NCI-H2029 treated with DMSO at 0.1 percent for 48 hours (cell line): ENCODE measurements at places on chromosomes 4 and X.

DNA sequence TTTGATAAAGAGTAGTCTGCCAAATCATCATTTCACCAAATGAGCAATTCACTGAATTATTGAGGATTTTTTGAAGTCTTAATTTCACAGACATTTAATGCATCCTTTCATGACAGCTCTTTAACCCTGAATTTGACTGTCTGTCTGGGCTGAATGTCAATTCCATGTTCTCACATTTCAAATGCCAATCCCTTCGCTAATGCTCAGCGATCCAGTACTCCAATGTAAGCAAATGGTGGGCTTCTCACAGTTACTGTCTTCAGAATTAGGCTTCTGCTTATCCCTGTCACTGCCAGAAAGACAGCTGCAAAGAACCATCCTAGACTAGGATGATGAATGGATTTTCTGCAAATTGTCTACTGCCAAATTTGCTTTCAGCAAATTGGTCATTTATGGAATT, 36.2 kb upstream of the USP38 start:
- DNase-seq = no peak

- no peak for DNase-seq
Observed at GRCh38 chr4:76729460-76729859, 168.5 kb downstream of the SOWAHB start.

- no peak for DNase-seq
Observed at GRCh38 chr4:92307181-92307580, 3.4 kb downstream of the GRID2 start.

- DNase-seq = no peak
Observed at GRCh38 chr4:24722026-24722568, 73.3 kb upstream of the SOD3 start.

GRCh38 chrX:73068467-73069364, 10.6 kb downstream of the PABPC1L2A start:
- no peak for DNase-seq
